LHCN-M2 (cell line): ENCODE measurements at places on chromosomes 1 and 21. TPM values are rescaled to one million over a fixed set of nuclear protein-coding genes. Genes with fewer than 3 reads are reported as not detected.
A peak's percentile ranks its signal among the peaks of the same experiment; 100 is the strongest.

The CLEC20A gene
- total RNA-seq = not detected in 2 replicates

The VHLL gene
- total RNA-seq = not detected in 2 replicates

The MYCL gene
- total RNA-seq = 4.4 and 9.6 TPM in 2 replicates

The ST7L gene
- 22.3 and 23.2 TPM in 2 replicates for total RNA-seq

The MTR gene
- 22.6 and 23.2 TPM in 2 replicates for total RNA-seq

The TRIM17 gene
- not detected in 2 replicates for total RNA-seq

The GSTM5 gene
- not detected in 2 replicates for total RNA-seq

The TMEM200B gene
- 0.13 and 0.17 TPM in 2 replicates for total RNA-seq

- DNase-seq = no peak
Observed at GRCh38 chr1:53068314-53069099, 6.5 kb downstream of the PODN start.

DNA sequence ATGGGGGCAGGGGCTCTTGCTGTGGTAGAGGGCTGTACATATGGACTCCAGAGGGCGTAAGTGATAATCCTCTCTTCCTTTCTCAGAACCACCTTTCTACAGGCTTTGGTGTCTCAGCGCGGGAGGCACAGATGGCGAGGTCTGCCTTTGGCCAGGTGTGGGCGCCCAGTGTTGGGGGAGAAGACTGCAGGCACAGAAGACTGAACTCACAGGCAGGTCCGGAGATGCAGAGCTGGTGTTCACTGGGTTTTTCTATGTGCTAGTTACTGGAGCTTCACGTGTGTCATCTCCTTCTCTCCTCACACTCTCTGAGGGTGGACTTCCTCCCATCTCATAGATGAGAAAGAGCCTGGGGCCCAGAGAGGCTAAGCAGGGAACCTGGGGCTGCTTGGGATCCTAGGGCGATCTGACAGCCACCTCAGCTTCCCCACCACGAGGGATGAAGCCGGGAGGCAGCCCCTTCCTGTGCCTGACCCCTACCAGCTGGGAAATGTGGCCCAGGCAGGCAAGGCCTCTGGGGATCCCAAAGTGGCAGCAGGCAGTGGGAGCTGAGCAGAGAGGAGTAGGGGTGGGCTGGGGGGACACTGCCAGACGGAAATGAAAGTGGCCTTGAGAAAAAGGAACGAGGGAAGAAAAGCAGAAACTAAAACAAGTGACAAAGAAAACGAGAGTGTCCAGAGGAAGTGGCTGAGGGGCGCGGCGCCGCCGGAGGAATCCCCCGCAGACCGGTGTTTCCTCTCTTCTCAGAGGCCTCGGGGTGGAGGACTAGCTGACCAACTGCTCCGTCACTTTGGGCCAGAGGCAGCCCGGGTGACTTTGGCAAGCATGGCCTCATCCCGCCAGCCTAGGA, 191.6 kb downstream of the HIVEP3 start:
- DNase-seq = no peak

- no peak for DNase-seq
Observed at GRCh38 chr1:172820475-172821158, 161.7 kb downstream of the FASLG start.

GRCh38 chr1:13878021-13878420, 178.0 kb downstream of the PRDM2 start:
- no peak for DNase-seq

DNA sequence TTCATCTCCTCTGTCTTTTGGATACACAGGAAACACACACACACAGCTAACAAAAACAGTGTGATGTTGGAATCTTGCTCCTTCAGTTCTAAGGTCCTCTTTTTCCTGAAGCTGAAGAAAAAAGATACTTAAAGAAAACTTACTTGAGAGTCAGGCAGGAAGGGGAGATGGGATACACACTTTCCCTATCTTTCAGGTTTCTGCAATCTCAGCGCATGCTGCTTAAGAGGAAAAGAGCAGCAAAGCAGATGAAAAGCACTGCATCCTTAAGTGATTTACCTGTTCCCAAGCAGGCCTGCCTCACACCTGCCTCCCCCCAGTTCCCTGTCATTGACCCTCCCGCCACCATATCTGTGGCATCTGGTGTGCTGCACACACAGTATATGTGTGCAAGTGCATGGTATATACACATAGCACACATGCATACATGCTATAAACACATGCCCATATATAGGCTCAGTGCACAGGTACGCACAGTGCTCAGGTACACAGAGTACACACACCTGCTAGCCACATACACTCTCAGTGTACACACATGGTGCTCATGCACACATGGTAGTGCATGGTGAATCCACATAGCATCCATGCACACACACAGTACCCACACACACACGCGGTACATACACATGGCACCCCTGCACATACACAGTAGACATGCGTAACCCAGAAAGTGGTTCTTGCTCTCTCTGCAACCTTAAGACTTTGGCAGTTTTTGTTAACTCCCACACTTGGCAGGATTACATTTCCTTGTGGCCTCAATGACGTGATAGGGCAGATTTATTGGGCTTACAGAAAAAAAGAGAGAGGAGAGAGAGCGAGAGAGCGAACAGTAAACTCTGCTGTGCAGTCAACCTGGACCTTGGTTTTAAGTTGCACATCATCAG, 166.9 kb downstream of the TOMM20 start:
- peak; percentile 84 for DNase-seq

DNA sequence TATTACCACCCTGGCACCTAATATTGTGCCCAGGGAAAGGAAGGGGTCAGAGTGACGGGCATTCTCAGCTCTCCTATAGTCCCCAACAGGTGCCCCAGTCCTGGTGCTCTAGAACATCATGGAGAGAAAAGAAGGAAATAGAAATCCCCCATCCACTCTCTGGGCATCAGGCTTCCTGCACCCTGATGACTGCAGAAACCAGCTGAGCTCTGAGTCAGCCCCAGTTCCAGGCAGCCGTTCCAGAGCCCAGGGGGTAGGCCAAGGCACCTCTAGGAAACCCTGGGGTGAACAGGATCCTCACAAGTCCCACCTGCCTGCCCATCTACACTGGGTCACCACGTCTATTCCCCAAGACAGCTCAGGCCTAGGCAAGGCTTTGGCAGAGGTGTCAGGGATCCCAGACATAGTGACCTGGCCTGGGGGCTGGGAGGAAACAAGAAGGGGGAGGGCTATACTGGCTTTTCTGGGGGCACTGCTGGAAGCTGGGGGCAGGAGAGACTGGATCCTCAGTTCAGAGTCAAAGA, 709 bp downstream of the NECTIN4 start:
- peak; percentile 45 for DNase-seq

- DNase-seq = no peak
Observed at GRCh38 chr21:46098303-46099141, 610 bp downstream of the COL6A2 start.

- DNase-seq = no peak
Observed at GRCh38 chr1:58919959-58920321, 136.1 kb upstream of the JUN start.

DNA sequence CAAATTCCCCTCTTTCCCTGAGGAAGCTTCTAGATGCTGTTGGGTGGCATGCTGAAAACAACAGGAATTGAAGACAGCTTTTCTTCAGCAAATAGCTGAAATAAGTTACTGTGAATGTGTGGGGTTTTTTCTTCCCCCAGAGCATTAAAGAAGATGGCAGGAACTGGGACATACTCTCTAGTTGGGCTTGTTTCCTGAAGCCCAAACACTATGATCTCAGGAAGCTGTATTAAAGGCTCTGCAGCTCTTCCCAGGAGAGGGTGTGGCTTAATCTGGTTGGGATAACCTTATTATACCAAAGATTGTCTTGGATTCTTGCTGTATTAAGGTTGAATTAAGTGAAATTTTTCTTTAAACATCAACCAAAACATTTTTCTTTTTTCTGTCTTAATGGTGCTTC, 64.9 kb upstream of the LMO4 start:
- no peak for DNase-seq

DNA sequence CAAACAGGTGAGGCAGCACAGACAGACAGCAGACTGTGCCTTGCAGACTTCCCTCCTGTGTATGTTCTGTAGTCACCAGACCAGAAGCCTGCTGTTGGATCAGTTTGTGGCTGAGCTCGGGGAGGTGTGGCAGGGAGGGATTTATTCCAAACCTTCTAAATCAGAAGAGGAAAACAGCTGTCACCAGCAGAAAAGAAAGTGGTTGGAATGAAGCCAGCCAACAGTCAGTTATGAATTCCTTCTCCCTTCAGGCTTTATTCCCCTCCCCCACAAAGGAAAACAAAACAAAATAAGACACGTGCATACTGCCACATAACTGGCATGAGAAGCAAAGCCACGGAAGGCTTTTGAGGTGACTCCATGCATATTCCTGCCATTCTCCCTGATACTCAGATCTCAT, 19.0 kb upstream of the PIGV start:
- peak; percentile 98 for DNase-seq

DNA sequence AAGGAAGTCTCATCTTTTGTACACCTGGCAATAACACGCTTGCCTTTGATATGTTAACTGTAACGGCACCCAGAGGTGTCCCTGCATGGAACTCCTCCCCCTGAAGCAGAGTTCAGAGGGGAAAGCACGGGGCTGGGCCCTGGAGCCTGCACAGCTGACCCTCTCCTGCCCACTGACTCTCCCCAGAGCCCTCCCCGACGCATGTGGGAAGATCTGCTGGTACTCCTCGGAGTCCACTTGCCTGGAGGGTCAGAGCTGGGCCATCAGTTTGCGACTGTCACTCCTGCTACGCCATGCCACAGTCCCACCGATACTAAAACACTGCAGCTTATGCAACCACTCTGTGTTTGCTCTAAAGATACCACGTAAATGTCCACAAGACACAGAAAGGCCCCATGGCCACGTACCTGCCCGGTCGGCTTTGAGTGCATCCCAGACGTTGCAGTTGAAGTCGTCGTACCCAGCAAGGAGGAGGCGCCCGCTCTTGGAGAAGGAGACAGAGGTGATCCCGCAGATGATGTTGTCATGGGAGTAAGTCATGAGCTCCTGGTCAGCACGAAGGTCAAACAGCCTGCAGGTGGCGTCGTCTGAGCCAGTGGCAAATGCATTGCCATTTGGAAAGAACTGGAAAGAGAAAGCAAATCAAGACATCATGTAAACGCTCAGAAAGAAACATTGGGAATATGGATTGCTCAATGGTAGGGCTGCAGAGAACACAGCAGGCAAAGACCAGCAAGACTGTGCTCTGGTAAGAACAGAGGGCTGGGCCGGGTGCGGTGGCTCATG, 10.6 kb upstream of the NADK start:
- DNase-seq = peak; percentile 40

DNA sequence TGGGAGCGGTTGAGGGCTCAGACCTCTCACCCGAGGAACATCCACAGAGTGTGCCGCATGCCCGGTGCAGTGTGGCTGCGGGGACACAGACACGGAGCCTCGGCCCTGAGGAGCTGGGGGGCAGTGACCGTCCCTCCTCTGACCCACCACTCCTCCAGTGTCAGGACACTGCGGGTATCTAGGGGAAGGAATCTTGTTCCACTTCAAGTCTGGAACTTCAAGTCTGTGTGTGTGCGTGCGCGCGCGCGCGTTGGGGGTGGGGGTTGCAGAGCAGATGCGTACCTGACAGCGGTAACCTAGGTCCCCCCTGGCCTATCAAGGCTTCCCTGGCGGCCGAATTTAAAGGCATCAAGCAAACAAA, 17.3 kb downstream of the PCSK9 start:
- DNase-seq = no peak

- DNase-seq = no peak
Observed at GRCh38 chr1:21499283-21499950, 9.8 kb upstream of the ALPL start.

- peak; percentile 24 for DNase-seq
Observed at GRCh38 chr1:9448132-9449109, 90.8 kb upstream of the SLC25A33 start.

GRCh38 chr1:21956720-21957552, 19.8 kb upstream of the HSPG2 start:
- peak; percentile 35 for DNase-seq

- DNase-seq = no peak
Observed at GRCh38 chr21:25691976-25692375, 42.7 kb downstream of the ATP5PF start.

DNA sequence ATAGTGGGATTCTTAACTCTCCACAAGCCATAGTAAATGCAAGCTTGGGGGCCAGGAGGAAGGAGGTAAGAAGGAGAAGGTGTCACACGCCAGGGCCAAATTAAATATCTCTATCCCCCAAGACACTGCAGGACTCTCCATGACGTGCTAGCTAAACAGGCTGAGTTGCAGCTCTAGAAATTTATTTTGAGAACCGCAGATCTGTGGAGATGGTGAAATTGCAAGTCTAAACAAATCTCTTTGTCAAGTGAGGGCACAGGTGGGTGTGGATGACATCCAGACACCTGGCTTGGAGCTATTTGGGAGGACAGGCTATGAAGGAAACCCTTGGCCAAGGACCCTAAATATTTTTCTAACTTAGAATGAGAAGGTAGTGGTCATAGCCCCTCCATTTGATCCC, 39.5 kb upstream of the USP1 start:
- DNase-seq = no peak

- DNase-seq = peak; percentile 97
Observed at GRCh38 chr1:193115629-193116227, 6.1 kb upstream of the CDC73 start.

GRCh38 chr1:24392982-24393650, 20.5 kb downstream of the STPG1 start:
- no peak for DNase-seq

GRCh38 chr1:100734676-100735075, 15.1 kb downstream of the VCAM1 start:
- peak; percentile 95 for DNase-seq

DNA sequence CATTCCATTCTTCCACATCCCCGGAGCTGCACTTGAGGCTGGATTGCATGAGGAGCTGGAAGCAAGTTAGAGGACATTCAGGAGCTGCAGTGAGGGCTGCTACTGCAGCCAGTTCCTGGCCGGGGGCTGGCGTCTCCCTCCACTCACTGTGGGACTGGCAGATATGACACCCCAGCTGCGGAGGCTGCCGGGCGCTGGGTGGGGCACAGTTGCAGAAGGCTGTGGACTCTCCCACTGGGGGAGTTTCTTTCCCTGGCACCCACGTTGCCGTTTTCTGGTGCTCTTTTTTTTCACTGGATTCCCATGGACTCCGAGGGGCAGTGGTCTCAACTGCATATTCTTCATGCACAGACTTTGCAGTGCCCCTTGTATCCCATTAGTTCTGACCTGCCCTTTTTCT, 351.1 kb upstream of the AJAP1 start:
- no peak for DNase-seq

DNA sequence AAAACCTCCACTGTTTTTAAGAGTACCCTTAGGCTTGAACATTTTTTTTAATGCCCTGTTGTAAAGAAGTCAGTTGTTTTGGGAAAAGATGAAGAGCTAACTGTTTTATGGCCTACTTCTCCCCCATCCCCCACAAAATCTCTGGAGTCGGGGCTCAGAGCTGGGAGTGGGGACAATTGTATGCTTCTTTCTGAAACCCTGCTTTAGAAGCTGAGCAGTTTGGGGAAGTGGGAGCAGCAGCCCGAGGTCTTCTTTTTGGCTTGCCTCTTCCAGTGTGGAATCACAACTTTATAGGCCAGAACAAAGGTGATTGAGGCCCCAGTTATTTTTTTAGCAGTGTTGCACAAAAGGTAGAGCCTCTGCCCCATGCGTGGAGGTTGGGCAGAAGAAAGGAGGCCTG, 25.2 kb downstream of the PPP2R5A start:
- no peak for DNase-seq
